ENCODE measurements at places on chromosomes 3 and 15.
A peak's percentile ranks its signal among the peaks of the same experiment; 100 is the strongest.

DNA sequence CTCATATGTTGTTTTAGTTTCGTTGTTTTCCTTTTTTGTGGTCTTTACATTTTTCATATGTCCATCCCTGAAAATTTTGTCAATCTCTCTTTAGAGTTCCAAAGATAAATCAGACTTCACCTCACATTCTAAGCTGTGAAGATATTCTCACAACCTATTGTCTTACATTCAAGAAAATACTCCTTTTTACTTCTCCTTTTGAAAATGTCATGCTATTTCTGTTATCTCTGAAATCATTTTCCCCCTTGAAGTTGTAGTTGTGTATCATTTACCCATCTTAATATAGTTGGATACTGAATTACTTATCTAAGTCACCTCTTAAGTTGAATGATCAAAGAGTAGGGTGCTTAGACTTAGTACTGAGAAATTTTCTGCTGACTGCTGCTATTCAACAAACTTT is 74.3 kb downstream of the DCUN1D1 start:
- no peak overlapping the region for H3K27ac ChIP-seq
- no peak overlapping the region for H3K4me3 ChIP-seq
- peaks cover 8% of the 10 kb centered on the region for H3K36me3 ChIP-seq
- peaks cover 10% of the 10 kb centered on the region for H3K4me1 ChIP-seq

DNA sequence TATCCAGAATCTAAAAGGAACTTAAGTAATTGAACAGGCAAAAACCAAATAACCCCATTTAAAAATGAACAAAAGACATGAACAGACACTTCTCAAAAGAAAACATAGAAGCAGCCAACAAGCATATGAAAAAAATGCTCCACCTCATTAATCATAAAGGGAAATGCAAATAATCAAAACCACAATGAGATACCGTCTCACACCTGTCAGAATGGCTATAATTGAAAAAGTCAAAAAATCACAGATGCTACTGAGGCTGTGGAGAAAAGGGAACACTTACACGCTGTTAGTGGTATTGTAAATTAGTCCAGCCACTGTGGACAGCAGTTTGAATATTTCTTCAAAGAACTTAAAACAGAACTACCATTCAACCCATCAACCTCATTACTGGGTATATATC is 220.7 kb downstream of the MEX3B start:
- no peak for DNase-seq
- no peak overlapping the region for H3K4me3 ChIP-seq
- H3K4me1 ChIP-seq: no peaks in the 10 kb centered on the region
- H3K36me3 ChIP-seq: no peaks in the 10 kb centered on the region
- H3K27me3 ChIP-seq: peaks cover 12% of the 10 kb centered on the region
- H3K27ac ChIP-seq: no peak overlapping the region

- no peaks in the 10 kb centered on the region for H3K27me3 ChIP-seq
- H3K36me3 ChIP-seq: no peaks in the 10 kb centered on the region
- peak; percentile 76 for DNase-seq
- H3K4me1 ChIP-seq: peaks cover 78% of the 10 kb centered on the region
Measured at GRCh38 chr15:74382004-74382816, 14.8 kb upstream of the CYP11A1 start.

GRCh38 chr15:25683911-25684310 is 179.2 kb downstream of the ATP10A start:
- no peak overlapping the region for H3K4me3 ChIP-seq
- no peaks in the 10 kb centered on the region for H3K27me3 ChIP-seq
- no peaks in the 10 kb centered on the region for H3K4me1 ChIP-seq
- H3K36me3 ChIP-seq: peaks cover 20% of the 10 kb centered on the region
- DNase-seq: no peak

DNA sequence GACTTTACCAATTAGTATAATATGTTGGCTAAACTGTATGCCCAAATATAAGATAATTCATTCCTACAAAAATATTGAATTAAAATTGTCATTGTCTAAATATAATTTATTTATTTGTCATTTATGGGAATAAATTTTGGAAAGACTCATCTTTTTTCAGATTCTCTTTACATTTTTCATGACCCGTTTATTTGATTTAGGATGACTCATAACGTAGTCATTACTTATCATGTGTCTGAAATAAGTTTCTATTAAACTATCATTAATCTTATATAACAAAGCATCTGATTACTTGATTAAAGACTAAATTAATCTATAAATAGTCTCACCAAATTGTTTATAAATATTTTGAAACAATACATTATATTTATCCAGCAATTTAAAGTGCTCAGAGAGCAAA is 516.6 kb downstream of the CADM2 start:
- DNase-seq: no peak
- no peaks in the 10 kb centered on the region for H3K4me1 ChIP-seq
- no peak overlapping the region for H3K27ac ChIP-seq
- H3K4me3 ChIP-seq: no peak overlapping the region
- no peaks in the 10 kb centered on the region for H3K36me3 ChIP-seq

Data from activated naive CD8-positive, alpha-beta T cell treated with anti-CD3 and anti-CD28 coated beads for 36 hours (primary cell).